NCI-H774 (cell line): ENCODE measurements at places on chromosomes 2 and 18.

- no peak for DNase-seq
These were observed 6.8 kb upstream of the RHOB start for GRCh38 chr2:20440001-20440560.

GRCh38 chr2:97848306-97848705 lies 134.9 kb downstream of the ZAP70 start:
- no peak for DNase-seq

DNA sequence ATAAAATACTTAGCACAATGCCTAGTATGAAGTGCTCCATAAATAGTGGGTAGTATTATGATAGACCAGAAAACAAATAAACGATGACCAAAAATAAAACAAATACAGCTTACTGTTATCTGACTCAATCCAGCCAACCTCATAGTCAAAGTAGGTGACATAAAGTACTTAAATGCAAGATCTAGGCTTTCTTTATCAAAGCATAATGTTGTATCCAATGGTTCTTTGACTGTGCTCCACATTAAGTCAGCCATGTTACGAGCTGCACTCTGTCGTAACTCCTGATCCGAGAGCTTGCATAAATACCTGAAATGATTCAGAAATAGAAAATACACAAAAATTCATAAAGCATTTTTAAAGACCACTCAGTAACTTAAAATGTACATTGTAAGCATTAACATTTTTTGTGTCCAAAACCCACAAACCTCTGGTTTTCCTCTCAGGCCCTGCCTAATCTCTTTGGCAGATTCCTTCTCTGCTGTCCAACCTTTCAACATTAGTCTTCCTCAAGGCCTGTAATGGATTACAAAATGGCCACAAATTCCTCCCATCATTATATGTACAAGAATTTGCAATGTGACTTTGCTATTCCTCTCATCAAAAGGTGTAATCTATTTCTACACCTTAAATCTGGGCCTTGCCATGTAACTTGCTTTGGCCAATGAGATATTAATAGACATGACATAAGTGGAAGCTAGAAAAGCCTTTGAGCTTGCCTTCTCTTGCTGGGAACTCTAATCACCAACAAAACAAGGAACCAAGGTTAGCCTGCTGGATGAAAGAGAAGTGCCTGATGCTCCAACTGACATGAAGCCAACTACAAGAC lies 90.6 kb downstream of the USP34 start:
- no peak for DNase-seq

DNA sequence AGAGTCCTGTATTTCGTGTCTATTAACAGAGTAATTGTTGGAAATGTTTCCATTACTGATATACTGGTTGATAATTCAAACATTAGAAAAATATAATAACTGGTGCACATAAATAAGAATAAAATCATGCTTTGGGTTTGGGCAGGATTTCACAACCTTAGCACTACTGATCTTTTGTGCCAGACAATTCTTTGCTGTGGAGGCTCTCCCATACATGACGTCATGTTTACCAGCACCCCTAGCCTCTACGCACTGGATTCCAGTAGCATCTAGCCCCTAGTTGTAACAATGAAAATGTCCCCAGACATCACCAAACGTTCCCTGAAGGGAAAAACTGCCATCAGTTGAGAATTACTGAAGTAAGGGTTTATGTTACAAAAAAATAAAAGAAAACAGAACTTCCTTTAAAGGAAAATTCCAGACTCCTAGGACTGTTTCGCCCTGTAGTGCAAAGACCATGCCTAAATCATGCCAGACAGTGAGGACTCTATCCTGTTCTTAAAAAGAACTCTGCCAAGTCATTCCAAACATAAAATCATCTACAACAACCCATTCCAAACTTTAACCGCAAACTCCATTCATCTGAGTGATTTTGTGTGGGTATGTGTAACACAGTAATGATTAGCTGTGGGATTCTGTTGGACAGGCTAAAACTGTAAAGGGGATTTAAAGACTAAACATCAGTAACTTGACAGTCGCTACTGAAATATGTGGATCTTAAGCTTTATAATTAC lies 313.4 kb upstream of the CCDC68 start:
- DNase-seq, result no peak

DNA sequence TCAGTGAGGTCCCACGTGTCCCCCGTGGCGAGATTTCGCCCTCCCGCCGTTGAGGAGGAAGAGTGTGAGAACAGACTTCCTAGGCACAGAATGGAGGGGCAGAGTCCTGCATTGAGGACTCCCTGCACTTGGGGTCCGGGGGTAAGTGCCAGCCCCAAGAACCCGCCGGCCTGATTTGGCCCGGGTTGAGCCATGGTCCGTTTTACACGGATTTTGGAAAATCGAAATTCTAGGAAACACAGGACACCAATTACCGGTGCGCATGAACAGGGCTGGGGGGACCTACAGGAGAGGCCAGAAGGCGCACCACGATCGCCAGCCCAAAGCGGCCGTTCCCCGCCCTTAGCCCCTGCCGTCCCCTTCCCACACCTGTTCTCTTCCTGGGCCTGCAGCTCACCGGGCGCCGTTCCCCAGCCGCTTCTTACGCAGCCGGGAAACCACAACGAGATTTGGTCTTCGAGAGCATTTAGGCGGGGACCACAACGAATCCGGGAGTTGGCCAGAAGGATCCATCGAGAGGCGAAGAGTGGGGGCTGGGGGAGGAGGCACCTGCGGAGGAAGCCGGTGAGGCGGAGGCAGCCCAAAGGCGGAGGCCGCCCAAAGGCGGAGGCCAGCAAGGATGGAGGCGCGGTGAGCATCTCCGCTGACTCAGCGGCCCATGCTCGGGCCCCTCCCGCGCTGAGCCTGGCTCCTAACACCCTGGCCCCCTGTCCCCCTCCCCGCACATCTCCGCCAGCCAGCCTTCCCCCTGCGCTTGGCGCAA lies 464 bp upstream of the TLX2 start:
- no peak for DNase-seq

- DNase-seq, result no peak
These were observed 47.8 kb downstream of the KCTD18 start for GRCh38 chr2:200461846-200462710.

GRCh38 chr18:30280861-30281470 lies 761.6 kb downstream of the DSC3 start:
- peak; percentile 12 for DNase-seq

DNA sequence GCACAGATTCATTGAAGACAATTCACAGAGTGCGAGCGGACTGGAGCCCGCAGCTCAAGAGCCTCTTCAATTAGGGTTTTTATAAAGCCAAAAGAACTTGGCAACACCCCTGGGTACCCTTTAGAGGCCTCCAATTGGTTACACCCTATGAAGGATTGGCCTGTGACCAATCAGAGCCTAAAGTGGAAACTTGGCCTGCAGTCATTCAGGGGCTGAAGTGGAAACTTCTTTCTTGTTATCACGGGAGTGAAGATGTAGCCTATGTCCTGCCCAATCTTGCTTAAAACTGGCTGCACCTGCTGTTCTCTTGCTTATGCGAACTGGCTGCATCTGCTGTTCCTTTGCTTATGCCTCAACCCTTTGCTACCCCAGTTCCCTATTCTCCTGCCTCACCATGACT lies 1.8 kb upstream of the HJURP start:
- no peak for DNase-seq

GRCh38 chr2:108971661-108972566 lies 17.1 kb downstream of the EDAR start:
- DNase-seq, result no peak

- DNase-seq, result no peak
These were observed 53.4 kb downstream of the CD28 start for GRCh38 chr2:203759690-203760365.

DNA sequence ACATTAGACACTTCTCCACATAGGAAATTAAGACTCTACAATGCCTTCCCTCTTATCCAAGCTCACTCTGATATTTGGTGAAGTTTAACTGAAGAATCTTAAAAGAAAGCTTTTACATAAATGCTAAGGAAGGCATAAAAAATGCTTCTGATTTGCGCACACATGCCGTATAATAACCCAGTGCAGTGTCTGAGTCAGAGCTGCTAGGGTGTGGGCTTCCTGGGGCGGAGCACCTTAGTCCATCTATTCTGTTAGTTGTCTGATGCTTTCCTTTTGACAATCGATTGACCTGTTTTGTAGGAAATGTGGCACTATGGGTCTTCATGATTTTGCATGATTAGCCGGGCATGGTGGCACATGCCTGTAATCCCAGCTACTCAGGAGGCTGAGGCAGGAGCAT lies 231.5 kb downstream of the AFF3 start:
- DNase-seq, result no peak

DNA sequence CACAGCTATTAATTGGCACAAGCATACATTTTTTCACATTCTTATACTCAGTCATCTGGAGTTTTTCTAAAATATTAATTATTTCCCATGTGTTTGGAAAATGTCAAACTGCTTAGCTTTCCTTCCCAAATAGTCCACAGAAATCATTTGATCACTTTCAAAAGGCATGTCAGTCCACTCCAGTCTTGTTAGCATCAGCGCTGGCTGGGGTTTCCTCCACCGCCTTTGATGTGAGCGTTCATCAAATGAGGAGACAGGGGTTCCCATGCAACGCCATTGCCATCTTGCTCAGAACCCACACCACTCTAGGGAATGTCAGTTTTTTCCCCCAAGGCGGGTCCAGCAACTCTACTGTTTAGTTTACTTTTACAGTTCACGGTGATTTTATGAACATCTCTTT lies 13.1 kb upstream of the RAX start:
- no peak for DNase-seq

GRCh38 chr2:77831471-77831870 lies 309.3 kb upstream of the LRRTM4 start:
- no peak for DNase-seq

- DNase-seq, result no peak
These were observed 133.4 kb downstream of the RTP5 start for GRCh38 chr2:242002944-242003343.

GRCh38 chr2:23617811-23618215 lies 232.8 kb downstream of the KLHL29 start:
- DNase-seq, result no peak

DNA sequence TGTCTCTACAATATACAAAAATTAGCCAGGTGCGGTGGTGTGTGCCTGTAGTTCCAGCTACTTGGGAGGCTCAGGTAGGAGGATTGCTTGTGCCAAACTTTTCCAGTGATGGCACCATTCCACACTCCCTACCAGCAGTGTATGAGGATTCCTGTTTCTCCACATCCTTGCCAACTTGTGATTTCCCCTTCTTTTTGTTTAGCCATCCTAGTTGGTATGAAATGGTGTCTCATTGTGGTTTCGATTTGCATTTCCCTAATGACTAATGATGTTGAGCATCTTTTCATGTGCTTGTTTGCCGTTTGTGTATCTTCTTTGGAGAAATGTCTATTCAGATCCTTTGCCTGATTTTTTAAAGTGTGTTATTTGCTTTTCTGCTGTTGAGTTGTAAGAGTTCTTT lies 41.0 kb downstream of the EPB41L5 start:
- no peak for DNase-seq

DNA sequence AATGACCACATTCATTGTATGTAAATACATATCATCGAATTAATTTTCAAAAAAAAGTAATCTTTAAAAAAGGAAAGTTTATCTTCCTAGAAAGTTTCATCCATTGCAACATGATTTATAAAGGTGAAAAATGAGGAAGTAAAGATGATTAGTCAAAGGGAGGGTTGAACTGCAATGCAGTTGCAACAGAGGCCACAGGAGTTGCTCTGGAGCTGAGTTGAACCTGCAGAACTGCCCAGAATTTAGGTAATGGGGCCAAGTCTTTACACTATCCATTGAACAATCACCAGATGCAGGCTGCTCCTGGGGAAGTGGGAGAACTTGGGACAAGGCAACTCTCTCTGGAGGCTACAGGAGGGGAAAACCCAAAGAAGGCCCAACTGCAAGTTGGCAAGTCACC lies 390.7 kb downstream of the METTL4 start:
- no peak for DNase-seq

DNA sequence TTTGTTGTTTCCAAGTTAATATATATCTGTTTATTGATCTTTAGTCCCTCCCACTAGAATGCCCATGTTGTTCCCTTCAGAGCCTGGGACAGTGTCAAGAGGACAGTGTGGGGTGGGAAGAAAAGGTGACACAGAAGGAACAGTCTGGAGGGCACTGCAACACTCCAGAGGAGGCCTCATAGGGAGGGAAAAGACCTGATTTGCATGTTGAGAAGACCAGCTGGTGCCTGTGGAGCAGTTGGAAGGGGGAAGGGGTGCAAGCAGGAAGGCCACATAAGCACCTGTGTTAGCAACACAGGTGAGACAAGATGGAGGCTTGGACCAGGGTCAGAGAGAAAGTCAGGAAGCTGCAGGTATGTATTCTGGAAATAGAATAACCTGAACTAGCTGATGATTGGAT lies 48.1 kb upstream of the FHOD3 start:
- DNase-seq, result no peak

- DNase-seq, result no peak
These were observed 94.2 kb downstream of the EPHA4 start for GRCh38 chr2:221477714-221478484.

GRCh38 chr2:70643715-70644114 lies 90.1 kb upstream of the TGFA start:
- DNase-seq, result peak; percentile 8

GRCh38 chr2:207879536-207879935 lies 109.8 kb upstream of the FZD5 start:
- DNase-seq, result no peak

- DNase-seq, result no peak
These were observed 367.7 kb upstream of the NETO1 start for GRCh38 chr18:73235491-73235890.

DNA sequence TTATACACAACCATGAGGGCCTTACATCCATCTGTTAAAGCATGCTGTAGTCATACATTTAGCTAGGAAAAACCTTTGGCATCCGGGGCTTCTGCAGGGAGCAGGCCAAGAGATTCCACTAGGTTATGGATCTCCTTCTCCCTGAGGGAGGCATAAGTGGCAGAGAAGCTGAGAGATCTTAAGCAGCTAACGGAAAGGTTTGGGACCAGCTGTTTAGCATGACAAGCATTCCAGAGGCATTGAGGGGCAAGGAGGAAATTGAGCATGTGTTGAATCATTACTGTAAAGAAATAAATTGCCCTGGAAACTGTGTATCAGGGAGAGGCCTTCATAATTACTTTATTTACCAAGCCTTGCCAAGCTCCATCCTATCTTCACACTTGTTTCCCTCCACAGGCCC lies 643.1 kb downstream of the CNTNAP5 start:
- no peak for DNase-seq

DNA sequence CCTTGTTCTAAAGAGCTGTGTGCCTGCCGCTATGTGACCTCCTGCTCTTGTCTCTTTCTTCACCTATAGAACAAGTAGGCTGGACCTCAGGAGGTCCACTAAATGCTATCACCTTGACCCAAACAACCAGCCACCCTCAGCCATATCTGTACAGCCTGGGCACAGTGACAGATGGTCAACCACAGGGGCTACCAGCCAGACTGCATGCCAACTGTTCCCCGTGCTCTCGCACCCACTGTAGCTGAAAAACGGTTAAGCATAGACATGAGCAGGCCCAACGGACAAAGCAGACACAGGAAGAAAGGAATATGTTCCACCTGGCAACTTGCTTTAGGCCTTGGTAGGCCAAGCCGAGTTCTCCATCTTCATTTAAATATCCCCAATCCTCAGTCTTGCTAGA lies 43.2 kb upstream of the ACAA2 start:
- DNase-seq, result no peak

- DNase-seq, result no peak
These were observed 48.0 kb upstream of the ITM2C start for GRCh38 chr2:230816735-230817134.
